CMK (cell line): ENCODE measurements at places on chromosomes 6 and 20.

GRCh38 chr6:42599558-42599957 lies 35.7 kb downstream of the UBR2 start:
- DNase-seq, result no peak

DNA sequence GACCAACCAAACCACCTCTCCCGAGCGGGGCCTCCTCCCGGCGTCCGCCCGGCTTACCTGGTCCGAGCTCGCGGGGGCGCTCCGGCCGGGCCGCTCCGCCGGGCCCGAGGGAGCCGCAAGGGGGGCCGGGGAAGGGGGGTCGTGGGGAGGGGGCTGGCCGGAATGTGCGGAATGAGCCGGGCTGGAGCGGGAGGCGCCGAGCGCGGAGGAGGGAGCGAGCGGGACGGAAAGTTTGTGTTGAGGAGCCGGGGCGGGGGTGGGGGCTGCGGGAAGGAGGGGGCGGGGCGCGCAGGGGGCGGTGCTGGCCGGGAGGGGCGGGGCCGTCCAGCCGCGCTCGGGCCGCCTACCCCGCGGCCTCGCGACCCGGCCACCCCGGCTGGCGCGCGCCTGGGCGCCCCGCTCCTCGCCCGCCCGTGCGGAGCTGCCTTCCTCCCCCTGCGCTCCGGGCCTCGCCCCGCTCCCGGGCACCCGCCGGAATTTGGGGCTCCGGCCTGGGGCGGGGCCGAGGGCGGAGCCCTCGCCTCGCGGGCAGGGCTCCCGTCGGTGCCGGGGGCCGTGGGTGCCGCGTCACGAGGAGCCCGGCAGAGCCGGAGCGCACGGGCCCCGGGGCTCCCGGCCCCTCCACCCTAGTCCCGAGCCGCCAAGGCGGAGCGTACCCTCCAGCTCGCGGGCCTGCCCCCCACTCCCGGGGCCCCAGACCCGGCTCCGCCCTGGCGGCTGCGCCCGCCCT lies at the start of gene TEAD3:
TSS of gene TEAD3 (minus strand) at position 239 of the 730 bp plus-strand sequence.
- no peak for DNase-seq

DNA sequence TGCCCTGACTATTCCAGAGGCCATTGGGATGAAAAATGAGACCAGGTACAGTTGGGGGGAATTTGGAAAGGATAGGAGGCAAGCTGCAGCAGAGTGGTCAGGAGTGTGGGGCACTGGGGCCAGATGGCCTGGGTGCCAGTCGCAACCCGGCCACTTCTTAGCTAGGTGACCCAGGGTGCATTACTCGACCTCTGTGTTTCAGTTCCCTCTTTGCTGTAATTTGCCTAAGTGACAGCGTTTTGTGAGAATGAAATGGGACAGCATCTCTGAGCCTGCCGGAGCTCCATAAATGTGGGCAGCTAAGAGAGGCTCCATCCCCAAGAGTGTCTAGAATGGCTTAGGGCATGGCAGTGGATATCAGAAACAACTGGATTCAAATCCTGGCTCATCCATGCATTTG lies 13.9 kb downstream of the LRFN2 start:
- DNase-seq, result no peak

DNA sequence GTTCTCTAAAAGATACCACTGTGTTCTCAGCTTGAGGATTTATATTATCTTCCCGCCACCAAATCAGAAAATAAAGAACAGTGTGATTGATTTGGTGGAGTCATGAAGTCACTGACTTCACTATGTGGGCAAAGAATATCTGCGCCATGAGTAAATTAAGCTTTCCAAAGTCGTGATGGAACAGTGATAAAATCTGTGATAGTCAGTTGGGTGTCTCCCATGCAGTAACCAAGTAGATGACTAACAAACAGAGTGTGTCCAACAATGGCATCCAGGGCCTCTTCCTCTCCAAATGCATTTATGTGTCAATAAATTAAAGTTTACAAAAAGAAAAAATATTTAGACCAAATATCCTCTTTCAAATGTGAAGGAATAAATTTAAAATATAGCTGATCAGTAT lies 87.0 kb upstream of the DST start:
- DNase-seq, result no peak

DNA sequence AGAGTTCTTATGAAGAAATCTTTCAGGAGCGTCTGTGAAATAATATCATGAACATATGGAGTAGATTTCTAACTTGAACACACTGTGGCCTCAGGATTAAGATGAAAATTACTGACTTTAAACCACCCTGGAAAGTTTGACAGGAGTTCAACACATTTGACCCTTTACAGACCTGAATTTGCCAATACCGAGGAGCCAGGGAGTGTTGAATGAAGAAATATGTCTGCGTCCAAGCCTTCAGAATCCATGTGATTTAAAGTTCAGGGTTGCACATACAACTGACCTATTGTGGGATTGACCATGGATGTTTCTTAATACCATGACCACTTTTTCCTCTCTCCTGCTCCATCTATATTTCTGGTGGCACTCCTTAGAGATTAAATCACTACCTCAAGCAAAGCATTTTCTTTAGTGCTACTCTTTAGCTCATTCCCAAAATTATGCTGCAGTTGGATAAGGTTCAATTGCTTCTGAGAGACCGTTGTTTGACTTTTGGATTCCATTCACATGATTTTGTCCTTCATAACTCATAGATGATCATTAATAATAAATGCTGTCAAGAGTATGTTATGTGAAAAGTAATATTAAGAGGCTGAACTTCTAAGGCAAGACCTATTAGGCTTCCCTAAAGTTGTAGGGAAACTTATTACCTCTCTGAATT lies 57.4 kb downstream of the PRL start:
- no peak for DNase-seq

GRCh38 chr6:143549221-143549948 lies 37.9 kb upstream of the FUCA2 start:
- no peak for DNase-seq

DNA sequence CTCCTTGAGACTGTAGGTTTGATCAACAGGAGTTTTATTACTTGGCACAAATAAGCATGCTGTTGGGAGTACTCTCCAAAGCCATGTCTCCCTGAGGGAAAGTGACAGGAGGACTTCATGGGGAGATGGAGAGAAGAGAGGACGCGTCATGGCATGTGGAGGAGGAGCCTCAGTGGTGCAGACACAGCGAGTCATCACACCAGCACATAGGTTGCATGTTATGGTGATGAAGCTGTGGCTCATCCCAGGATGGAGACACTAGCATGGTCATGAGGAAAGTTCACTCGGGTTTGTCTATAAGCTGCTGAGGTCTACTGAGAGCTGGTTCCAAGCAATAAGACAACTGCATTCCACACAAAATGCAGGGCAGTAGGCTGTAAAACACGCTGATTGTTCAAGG lies 13.2 kb upstream of the SSTR4 start:
- no peak for DNase-seq

DNA sequence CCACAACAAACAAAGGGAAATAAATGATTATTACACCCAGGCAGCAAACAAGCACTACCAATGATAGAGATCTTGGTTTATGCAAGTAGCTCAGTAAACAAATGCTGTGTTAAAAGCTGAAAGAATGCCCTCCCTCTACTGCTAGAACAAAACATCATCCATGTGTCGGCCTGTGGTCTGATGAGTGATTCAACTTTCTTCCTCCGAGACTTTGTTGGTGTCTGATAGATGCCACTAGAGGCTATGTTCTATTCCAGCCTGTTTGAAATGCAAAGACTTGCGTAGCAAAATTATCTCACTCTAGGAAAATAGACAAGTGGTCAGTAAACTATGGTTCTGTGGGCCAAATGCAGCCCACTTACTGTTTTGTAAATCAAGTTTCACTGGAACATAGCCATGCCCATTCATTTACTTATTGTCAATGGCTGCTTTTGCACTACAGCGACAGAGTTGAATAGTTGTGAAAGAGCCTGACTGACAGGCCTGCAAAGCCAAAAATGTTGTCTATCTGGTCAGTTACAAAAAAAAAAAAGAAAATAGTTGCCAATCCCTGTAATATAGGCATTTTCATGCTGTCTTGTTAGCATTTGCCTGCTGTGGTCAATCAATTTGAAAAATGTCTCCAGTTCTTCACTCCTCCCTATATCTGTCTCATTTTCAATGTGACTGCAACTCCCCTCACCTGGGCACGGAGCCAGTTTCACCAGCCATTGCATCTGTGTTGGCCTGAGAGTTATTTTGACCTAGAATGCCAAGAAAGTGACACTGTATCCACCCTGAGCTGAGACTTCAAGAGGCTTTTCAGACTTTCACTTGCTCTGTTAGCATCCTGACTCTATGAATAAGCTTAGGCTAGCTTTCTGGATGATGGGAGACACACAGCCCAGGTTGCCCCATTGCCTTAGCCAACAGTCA lies 544.6 kb upstream of the BTBD3 start:
- no peak for DNase-seq

DNA sequence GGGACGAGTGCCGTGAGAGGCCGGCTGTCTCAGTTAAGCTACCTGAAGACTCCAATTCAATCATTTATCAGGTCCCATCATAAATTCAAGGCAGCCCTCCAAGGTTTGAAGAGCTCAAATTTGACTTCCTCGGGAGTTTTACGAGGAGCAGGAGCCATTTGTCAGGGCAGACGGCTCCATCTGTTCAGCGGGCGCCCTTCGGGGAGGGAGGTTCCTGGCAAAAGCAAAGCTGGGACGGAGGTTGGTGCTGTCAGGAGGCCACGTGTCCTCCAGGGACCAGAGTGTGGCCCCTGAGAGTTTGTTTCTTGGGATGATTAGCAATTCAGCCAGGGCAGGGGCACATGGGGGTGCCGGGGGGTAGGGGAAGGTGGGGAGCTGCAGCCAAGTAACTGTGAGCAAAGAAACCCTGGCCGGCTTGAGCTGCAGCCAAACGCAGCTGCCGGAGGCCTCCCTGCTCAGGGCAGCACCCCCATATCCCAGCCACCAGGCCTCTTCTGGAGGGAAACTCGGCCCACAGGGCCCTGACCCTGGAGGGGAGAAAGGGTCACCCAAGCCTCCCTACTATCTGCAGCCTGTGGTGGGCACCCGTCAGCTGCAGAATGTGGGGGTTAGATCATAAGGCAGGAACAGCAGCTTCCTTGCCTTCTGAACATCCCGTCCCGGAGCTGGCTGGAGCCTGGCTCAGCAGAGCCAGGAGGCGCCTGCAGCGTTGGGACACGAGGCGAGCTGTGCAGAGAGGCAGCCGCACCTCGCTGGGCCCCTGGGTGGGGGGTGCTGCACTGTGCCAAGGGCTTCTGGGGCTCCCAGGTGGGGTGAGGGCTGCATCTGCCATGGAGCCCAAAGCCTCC lies 63.6 kb upstream of the GATA5 start:
- no peak for DNase-seq

GRCh38 chr20:59749301-59749700 lies 145.0 kb downstream of the PHACTR3 start:
- no peak for DNase-seq

DNA sequence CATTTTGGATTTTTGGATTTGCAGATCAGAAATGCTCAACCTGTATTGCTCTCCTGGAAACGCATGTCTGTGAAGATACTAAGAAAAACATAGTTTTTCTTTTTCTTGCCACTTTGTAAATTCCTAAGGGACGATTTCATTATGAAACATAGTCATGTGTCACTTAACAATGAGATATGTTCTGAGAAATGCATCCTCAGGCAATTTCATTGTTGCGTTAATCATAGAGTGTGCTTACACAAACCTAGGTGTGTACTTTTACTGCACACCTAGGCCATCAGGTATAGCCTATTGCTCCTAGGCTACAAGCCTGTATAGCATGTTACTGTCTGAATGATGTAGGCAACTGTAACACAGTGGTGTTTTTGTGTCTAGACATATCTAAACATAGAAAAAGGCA lies 13.4 kb upstream of the THEMIS start:
- DNase-seq, result no peak

GRCh38 chr20:53595018-53595378 lies 1.4 kb upstream of the ZNF217 start:
- no peak for DNase-seq

DNA sequence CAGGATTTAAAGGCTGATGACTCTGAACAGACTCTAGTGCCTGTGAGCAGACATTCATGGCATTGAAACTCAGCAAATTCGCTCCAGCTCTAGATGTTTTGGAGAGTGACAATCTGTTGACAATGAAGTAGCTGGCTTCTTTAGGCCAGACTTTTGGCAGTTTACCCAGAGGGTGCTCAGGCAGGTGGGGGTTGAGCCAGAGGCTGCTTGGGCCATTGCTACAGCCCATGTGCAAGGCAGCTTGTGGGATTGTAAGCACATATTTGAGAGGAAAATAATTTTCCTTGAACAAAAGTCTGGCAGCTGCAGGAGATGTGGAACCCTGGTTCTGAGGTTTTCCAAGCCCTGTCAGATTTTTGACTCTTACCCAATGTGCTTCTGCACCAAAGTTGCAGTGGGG lies 311.6 kb downstream of the CDC5L start:
- DNase-seq, result no peak

DNA sequence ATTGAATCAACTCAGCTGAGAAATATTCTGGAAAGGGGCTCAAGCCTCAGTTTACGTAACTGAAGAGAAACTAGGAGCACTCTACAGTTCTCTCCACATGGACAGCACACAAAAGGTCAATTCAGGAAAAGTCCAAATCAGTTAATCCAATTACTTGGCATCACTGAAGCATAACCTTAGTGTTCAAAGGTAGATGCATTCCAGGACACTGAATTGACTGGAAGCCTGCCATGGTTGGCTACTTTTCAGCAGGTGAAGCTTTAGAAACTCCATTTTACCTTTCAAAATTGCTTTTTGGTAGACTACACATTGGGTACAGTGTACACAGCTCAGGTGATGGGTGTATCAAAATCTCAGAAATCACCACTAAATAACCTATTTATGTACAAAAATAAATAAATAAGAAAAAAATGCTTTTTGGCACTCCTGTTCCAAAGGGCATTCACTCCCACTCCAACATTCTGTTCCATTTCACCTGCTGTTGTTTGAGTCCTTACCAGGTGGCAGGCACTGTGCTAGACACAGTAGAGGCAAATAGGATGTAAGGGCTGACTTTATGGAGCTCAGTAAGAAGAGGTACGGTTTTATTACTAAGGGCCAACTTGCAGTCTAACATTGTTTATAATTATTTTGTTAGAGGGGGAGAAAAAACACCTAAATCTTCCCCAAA lies 153.4 kb downstream of the FAXC start:
- no peak for DNase-seq

DNA sequence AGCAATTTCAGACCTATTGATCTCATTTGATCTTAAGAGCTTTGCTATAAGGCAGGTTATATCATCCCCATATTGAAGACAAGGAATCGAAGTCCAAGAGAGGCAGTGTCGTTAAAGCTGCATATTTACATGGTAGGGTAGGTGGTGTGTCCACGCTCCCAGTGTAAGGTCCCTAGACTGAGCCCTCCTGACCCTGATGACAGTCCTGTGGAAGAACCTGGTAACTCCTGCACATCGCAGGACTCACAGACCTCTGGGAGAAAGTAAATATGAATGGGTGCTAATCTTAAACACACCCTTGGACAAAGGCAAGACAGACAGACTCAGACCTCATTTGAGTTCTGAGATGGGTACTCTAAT lies 602 bp upstream of the HLA-DPB1 start:
- DNase-seq, result no peak

DNA sequence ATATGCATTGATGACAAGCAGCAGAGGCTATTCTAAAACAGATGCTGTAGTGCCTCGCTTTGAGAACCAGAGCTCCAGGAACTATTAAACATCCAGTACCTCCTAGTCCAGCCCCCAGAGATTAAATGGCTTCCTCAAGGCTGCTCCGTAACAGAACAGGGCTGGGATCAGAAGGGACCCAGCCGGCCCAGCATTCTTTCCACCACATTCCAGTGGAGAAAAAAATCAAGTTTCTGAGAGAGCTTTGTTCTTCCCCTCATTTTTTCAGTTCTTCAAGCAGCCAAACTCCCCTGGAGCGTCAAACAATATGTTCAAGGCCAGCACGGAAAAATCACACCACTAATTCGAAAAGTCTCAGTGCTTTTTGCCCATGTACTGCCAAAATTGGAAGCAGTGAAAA lies 5.8 kb upstream of the STMND1 start:
- no peak for DNase-seq

GRCh38 chr6:41071501-41071922 lies 644 bp downstream of the OARD1 start:
- no peak for DNase-seq
